ENCODE measurements at places on chromosomes 3 and 15.

GRCh38 chr3:167728176-167728575 lies 6.5 kb downstream of the PDCD10 start:
- no peak for DNase-seq

- DNase-seq, result no peak
Observed at GRCh38 chr15:25088261-25088790, 133.5 kb downstream of the SNRPN start.

GRCh38 chr3:99747915-99748314 lies 69.7 kb upstream of the CMSS1 start:
- no peak for DNase-seq

- no peak for DNase-seq
Observed at GRCh38 chr3:168570404-168571155, 474.9 kb upstream of the GOLIM4 start.

DNA sequence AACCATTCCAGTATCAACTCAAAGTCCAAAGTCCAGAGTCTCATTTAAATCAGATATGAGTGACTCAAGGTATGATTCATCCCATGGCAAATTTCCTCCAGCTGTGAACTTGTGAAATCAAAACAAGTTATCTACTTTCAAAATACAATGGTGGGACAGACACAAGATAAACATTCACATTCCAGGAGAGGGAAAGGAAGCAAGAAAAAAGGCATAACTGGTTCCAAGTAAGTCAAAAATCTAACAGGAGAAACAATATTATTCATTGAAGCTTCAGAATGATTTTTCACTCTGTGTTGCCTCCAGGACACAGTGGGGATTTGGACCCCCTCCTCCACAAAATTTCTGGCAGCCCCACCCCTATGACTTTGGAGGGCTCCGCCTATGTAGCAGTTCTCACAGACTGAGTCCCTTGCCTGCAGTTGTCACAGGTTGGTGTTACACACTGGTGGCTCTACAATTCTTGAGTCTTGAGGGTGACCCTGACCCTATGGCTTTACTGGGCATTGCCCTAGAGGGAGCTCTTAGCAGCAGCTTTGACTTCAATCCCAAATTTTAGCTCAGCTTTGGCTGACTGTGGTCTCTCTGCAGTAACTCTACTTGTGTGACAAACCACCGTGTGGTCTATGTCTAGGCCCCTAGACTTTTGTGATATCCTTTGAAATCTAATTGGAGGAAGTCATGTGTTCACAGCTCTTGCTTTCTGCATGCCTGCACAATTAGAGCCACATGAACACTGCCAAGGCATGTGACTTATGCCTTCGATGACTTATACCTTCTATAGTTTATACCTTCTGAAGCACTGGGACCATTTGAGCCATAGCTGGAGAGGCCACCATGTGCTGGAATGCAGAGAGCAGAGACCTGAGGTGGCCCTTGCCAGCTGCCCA lies 644.2 kb downstream of the GRM7 start:
- DNase-seq, result no peak

- DNase-seq, result no peak
Observed at GRCh38 chr3:32421185-32421584, 29.5 kb downstream of the CMTM7 start.

DNA sequence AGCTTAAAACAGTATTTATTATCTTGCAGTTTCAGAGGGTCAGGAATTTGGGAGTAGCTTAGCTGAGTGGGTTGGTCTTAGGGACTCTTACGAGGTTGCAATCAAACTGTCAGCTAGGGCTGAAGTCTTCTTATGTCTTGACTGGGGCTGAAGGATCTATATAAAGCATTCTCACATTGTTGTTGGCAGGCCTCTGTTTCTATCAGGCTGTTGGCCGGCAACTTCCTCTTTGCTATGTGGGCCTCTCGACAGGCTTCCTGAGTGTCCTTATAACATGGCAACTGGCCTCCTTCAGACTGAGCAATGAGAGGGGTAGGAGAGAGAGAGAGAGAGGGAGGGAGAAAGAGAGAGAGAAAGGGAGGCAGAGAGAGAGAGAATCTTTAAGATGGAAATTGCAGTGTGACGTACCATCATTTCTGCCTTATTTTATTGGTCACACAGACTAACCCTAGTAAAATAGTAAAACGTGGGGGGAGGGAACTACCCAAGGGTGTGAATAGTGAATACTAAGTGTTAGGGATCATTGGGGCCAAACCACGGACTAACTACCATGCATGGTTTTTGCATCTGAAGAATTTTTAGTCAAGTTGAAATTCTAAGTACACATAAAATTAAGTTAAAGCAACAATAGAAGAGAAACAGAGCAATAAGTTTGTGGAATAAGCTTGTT lies 16.1 kb downstream of the FGF7 start:
- DNase-seq, result no peak

GRCh38 chr3:430186-430585 lies 233.6 kb downstream of the CHL1 start:
- no peak for DNase-seq

DNA sequence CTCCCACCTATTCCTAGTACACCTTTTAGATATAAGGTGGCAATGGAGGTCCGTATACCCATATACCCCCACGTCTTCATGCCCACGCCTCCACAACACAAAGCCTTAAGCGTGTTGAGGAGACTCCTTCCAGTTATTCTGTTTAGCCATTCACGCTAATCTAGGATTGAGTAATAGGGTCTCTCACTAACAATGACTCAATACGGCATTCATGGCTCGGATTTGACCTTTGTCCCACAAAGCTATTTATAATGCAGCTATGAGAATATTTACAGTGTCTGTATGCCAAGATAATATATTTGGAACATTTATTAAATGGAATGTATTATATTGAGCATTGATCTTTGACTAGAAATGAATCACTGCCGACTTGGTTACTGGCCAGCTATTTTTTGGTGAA lies 215.8 kb downstream of the KCNH8 start:
- DNase-seq, result no peak

All from stomach (tissue), 19 donors.